ENCODE measurements at places on chromosomes 1 and 21. TPM values are rescaled to one million over a fixed set of nuclear protein-coding genes. Genes with fewer than 3 reads are reported as not detected.

The LAMC2 gene
- total RNA-seq, result 2.8 TPM

The FASLG gene
- total RNA-seq, result not detected

The IVL gene
- total RNA-seq, result not detected

The CCDC30 gene
- 1.4 TPM for total RNA-seq

The C8A gene
- total RNA-seq, result not detected

The PRDM2 gene
- 5.4 TPM for total RNA-seq

The HOOK1 gene
- under 0.01 TPM for total RNA-seq

The MRPL24 gene
- 69.2 TPM for total RNA-seq

The OR2L13 gene
- total RNA-seq, result under 0.01 TPM

The DMBX1 gene
- total RNA-seq, result not detected

The NEGR1 gene
- 13.8 TPM for total RNA-seq

The HSF2BP gene
- 0.96 TPM for total RNA-seq

The ZZZ3 gene
- total RNA-seq, result 70.2 TPM

The HCRTR1 gene
- not detected for total RNA-seq

The PCAT6 gene
- not detected for total RNA-seq

The SUSD4 gene
- total RNA-seq, result under 0.01 TPM

The TMEM201 gene
- total RNA-seq, result 8.1 TPM

The CLDN17 gene
- not detected for total RNA-seq

The SLC25A44 gene
- total RNA-seq, result 4.8 TPM

The CYP4A22 gene
- not detected for total RNA-seq

The ASAP3 gene
- total RNA-seq, result 10.5 TPM

The OR6Y1 gene
- total RNA-seq, result not detected

The PHF13 gene
- 9.3 TPM for total RNA-seq

The PHLDA3 gene
- 69.0 TPM for total RNA-seq

The GSTM2 gene
- total RNA-seq, result 5.4 TPM

The SSX2IP gene
- total RNA-seq, result 31.1 TPM

The C1QB gene
- not detected for total RNA-seq

The PLA2G2A gene
- total RNA-seq, result not detected

The AGRN gene
- 25.9 TPM for total RNA-seq

The APCS gene
- total RNA-seq, result not detected

The HENMT1 gene
- 4.2 TPM for total RNA-seq

The PLPPR4 gene
- total RNA-seq, result 5.2 TPM

The S100A8 gene
- total RNA-seq, result not detected

The NCAM2 gene
- total RNA-seq, result 11.6 TPM

Data from regular cardiac myocyte (primary cell).